Activated T-helper 1 cell treated with anti-CD3 and anti-CD28 coated beads, Interleukin-12 subunit alpha, Interleukin-12 subunit beta, Interleukin-2, Interleukin-4 antibody, amounts not matched to agents 30 ng/mL and 10 ng/mL and 1 ng/mL, durations not matched to agents 14 hours and 24 hours and 36 hours (primary cell): ENCODE measurements at places on chromosomes 4 and X. TPM values are rescaled to one million over a fixed set of nuclear protein-coding genes. Genes with fewer than 3 reads are reported as not detected.
A peak's percentile ranks its signal among the peaks of the same experiment; 100 is the strongest.

DNA sequence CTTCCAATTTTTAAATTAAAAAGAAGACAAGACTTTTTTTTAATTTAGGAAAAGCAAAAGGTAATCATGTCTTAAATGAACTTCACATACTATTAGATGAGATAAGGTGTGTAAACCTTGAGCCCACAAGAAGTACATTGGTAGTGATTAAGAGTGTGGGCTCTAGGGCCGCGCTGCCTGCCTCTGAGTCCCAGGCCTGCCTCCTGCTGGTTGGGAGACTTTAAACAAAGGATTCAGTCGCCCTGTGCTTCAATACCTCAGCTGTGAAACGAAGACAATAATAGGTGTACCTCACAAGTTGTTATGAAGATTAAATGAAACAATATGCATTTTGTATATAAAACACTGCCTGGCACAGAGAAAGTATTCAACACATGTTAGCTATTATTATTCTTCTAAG lies 95.9 kb upstream of the MYOZ2 start:
- DNase-seq = no peak

- no peak for DNase-seq
Measured at GRCh38 chr4:127732623-127733328, 2.6 kb downstream of the SLC25A31 start.

The TMEM156 gene
- total RNA-seq = 27.7 and 29.4 TPM in 2 replicates

DNA sequence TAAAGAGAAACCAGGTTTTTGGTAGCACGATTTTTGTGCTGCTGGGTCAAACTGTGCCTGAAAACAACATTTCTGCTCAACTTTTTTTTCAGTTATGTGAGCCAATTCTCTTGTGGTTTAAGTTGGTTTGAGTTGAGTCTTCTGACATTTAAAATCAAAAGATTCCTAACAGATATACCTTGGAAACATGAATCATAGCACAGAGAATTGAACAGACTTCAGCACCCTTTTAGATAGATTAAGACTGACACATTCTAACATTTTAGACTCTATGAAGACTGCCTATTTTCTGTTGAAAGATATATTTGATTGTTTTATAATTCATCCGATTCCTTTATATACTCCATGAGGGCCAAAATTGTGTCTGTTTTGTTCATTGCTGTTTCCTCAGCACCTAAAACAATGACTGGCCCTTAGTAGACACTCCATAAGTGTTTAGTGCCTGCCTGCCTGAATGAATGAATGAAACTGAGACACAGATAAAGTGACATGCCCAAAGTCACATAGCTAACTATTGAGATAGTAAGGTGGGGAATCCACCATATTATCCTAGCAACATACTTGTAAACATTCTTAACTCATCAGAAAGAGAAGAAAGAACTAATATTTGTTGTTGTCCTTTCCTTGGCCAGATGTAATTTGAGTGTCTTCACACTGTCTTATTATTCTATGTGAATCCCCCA lies 624.0 kb downstream of the MID1IP1 start:
- no peak for DNase-seq

The MANBA gene
- total RNA-seq = 7.5 and 8.0 TPM in 2 replicates

The PAGE5 gene
- not detected in 2 replicates for total RNA-seq

DNA sequence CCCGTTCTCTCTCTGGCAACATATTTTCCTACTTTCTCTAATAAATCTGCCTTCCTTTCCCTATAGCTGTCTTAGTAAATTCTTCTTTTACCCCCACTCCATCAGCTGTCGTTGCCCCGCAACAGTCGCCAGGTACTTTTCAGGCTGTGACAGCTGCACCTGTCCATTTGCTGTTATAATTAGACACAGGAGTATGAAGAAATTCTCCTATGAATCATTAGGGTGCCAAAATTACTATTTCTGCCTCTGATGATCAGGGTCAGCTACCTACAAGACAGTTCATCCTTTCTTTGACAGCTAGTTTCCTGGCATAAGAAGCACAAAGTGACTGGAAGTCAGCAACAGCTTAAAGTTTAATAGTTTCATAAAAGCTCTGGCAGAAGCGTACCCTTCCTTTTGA lies 19.5 kb upstream of the GALNTL6 start:
- no peak for DNase-seq

The TMEM154 gene
- 13.0 and 13.3 TPM in 2 replicates for total RNA-seq

The PHEX gene
- total RNA-seq = 12.8 and 14.3 TPM in 2 replicates

The RAB41 gene
- total RNA-seq = not detected in 2 replicates

GRCh38 chr4:11428899-11429698 lies 405 bp upstream of the HS3ST1 start:
- peak; percentile 4 for DNase-seq

DNA sequence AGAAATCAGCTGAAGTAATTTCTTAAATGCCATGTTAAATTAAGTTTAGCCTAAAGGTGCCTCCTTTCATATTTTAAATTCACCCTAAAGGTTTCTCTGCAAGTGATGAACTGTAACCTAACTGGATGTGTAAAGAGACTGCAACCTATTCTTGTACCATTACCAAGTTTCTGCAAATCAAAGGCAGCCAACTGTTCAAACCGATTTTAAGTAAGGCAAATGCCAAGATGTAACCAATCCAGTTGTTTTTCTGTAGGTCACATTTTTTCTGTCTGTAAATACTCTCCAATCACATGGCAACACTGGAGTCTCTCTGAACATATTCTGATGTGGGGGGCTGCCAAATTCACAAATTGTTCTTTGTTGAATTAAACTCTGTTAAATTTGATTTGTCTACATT lies 42.4 kb upstream of the FGF2 start:
- DNase-seq = no peak

The SERTM2 gene
- total RNA-seq = not detected in 2 replicates

The TLR10 gene
- total RNA-seq = not detected in 2 replicates

DNA sequence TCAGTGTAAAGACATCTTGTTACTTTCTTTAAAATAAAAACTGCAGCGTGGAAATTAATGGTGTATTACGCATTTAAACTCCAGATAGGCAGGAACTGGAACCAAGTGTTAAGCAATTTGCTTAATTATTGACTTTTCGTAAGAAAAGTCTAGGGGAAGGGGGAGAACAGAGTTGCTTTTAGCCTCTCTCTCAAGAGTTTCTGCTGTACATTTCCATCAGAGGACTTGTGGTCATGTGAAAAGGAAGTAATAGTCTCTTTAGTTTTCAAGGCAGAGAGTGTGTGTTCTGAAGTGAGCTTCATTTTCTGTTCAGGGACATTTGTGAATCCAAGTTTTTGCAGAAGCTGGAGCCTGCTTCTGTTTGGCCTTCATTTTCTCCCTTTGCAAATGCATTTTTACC lies 127.2 kb downstream of the UBE2K start:
- no peak for DNase-seq

DNA sequence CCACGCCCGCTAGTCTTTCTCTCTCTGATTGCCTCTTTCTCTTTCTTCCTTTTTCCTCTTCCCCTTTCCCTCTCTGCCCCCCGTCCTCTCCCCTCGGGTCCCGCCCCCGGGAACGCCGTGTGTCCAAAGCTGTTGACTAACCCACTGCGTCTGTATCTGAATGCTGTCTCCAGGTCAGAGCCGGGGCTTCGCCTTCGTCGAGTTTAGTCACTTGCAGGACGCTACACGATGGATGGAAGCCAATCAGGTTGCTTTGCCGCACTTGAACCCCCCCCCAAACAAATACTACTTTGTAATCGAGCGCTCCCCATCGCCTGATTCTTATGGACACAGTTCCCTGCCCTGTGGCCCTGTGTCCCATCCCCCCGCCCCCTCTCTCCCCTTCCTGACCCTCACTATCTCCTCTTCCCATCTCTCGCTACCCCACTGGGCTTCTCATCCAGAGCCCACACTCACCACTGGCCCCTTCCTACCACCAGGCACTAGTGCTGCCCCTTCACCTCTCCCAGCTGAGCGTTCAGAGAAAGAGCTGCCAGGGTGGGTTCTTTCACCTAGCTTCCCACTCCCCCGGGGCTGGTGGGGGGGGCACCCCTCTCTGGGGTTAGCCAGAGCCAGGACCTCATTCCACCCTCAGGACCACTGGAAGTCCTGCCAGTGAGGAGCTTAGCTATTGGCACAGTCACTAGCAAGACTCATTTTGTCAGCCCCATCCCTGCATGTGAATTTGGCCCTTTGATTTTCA lies 18.6 kb upstream of the UBA1 start:
- DNase-seq = no peak

The GABRQ gene
- not detected in 2 replicates for total RNA-seq

DNA sequence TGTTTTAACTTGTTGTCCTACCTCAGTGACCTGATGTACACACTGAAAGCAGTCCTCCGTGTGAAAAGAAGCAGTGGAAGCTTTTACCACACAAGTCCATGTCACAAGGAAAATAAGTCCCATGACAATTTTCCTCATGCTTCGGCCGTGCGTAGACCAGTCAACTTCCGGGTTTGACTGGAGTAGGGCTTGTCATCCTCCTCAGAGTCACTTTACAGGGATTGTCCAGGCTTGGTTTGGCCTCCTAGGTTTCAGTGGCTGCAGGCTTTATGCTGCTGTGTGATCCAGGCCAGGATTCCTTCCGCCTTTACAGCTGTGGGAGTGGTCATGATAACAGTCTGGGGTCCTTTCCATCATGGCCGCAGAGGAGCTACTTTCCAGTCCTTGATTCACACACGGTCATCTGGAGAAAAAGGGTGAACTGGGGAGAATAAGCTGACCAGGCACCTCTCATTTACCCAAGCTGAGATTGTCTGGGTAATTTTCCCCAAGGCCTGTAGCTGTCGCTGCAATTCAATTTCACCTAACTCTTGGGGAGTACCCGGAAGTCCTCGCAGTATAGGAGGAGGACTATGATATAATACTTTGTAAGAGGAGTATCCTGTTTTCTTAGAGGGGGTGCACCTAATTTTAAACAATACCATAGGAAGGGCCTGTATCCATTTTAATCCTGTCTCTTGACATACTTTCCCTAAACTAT lies 206.1 kb upstream of the KLF8 start:
- DNase-seq = no peak

The CCDC160 gene
- total RNA-seq = not detected in 2 replicates

The GSPT2 gene
- total RNA-seq = 12.7 and 13.7 TPM in 2 replicates

- no peak for DNase-seq
Measured at GRCh38 chr4:69104719-69105275, 8.5 kb downstream of the UGT2B7 start.

DNA sequence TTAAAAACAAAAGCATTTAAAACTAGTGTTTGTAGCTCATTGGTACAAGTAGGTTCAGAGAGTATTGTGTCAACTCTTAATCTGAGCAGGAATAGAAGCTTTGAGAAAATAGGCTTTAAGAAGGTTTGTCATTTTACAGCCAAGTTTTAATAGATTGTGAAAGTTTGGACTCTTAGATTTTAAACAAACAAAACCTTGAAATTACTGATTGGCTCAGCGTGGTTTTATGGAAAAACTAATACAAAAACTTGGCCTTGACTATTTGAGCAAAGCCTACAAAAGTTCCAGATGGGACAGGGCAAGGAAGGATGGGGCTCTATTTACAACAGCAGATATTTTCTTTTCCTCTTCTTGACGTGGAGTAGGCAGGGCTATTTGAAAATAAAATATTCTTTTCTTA lies 16.5 kb downstream of the ZFX start:
- DNase-seq = no peak

DNA sequence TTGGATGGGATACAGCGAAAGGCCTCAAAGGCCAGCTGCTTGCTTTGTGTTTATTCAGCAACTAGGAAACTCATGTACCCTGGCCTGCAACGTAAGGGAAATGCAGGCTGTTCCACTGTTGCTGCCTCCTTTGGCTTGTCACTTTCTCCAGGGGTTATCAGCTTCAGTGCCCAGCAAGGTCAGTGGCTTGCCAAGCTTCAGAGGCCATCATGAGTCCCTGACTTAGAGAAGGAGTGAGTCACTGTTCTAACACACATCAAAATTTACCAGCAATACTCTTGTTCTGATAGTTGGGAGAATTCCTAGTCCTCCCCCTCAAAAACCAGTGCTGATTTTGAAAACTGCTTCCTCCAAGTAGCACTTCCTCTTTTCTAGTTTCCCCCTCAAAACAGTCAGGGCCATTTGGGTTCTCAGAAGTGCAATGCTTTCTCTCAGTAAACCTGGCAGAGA lies 250.8 kb downstream of the ARHGAP24 start:
- DNase-seq = no peak

- DNase-seq = no peak
Measured at GRCh38 chr4:167023364-167023925, 210.8 kb downstream of the SPOCK3 start.

The HEPH gene
- not detected in 2 replicates for total RNA-seq

The ZMAT1 gene
- total RNA-seq = 0.62 and 0.83 TPM in 2 replicates

The DMD gene
- 12.8 TPM in 2 replicates for total RNA-seq

DNA sequence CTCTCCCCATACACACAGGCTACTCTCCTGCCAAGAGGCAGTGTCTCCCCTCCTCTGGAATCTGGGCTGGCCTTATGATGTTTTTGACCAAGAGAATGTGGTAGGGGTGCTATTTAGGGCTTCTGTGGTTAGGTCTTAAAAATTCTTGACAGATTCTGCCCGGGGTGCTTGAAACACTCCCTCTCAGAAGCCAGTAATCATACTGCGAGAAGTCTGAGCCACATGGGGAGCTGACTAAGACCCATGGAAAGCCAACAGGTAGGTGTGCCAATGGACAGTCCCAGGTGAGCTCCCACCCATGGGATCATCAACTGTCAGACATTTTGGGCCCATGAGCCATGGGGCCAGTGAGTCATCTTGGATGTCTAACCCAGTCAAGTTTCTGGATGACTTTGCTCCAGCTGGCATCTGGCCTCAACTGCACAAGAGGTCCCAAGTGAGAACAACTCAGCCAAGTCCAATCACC lies 315.7 kb downstream of the FBXW7 start:
- no peak for DNase-seq

GRCh38 chr4:62399242-62399641 lies 1199.1 kb downstream of the ADGRL3 start:
- DNase-seq = no peak

- DNase-seq = no peak
Measured at GRCh38 chr4:107825072-107825824, 516 bp downstream of the SGMS2 start.

DNA sequence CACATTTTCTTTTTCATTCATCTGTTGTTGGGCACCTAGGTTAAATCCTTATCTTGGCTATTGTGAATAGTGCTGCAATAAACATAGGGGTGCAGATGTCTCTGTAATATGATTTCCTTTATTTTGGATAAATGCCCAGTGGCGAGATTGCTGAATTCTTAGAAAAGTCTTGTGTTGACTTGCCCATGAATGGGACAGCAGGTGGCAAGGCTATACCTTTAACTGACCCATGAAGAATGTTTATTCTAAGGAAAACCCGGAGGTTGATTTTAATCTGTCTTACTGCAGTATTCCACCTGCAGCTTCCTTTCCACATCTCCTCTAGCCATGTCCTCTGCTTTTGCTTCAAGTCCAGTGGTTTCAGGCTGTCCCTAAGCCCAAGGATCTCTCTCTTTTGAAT lies 220.6 kb downstream of the SNCA start:
- no peak for DNase-seq

GRCh38 chr4:2617955-2618354 lies 81.5 kb downstream of the FAM193A start:
- DNase-seq = no peak

DNA sequence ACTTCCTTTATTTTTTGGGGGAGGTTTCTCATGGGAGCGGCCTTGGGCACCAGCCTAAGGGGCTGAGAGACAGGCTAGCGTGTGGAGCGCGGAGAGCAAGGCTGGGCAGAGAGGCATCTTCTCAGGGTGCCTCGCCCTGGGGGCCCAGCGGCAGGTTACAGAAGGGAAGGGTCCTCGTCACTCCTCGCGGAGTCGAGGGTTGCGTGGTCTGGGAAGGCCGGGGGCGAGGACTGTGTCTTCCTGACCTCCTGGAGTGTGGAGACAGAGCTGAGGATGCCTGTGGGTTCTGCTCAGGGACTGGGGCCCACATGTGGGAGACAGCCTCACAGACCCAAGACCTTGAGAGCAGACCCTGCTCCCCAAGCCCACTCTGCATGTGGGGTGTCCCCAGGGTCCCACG lies 79.6 kb upstream of the LRPAP1 start:
- no peak for DNase-seq
